DND-41 (cell line): ENCODE measurements at places on chromosomes 6 and 20.

- no peak for DNase-seq
These were observed 83.9 kb upstream of the LGSN start for GRCh38 chr6:63403725-63404124.

DNA sequence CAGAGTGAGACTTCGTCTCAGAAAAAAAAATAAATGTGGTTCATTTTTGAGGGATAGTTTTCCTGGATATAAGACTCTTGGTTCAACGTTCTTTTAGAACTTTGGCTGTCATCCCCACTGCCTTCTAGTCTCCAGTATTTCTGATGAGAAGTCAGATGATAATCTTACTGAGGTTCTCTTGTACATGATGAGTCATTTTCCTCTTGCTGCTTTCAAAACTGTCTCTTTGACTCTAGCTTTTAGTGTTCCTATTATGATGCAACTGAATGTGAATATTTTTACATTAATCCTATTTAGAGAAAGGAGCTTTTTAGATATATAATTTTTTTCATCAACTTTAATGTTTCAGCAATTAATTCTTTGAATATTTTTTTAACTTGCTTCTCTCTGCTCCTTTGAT, 46.0 kb upstream of the OR14J1 start:
- DNase-seq, result no peak

GRCh38 chr6:107064579-107065065, 36.6 kb downstream of the MTRES1 start:
- peak; percentile 77 for DNase-seq

GRCh38 chr6:100671740-100672139, 207.0 kb upstream of the SIM1 start:
- no peak for DNase-seq

DNA sequence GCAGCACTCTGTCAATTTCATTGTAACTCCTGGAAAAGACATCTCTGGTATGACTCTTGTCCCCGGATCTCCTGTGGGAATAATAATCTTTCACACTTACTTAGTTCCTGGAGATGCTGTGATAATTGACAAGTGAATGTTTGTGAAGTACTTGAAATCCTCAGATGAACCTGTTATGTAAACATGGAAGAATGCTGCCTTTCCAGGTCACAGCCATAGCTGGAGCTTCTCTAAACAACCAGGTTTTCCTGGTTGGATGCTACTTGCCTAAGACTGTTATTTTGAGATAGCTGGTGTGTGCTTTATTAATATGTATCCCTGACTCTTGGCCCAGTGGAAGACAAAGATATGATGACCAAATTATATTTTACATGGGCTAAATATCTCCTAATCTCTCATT, 228.6 kb downstream of the KCNQ5 start:
- no peak for DNase-seq

DNA sequence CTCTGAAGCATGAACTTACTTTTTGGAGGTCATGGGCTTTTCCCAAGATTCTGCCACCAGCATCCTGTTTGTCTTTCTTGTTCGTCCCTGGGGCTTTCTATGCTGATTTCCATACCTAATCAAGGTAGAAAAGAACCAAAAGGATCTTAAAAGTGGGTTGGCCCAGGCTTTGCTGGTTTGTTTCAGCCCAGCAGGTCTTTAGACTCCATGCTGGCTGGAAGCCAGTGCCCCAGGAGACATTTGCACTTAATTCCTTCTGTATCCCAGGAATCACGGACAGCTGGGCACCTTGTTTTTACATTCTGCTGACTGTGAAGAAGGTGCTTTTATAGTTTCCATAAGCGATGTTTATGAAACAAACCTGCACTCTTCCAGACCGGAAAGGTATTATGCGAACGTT, 195.9 kb downstream of the CDH4 start:
- no peak for DNase-seq

- DNase-seq, result no peak
These were observed 209.7 kb downstream of the SMOC2 start for GRCh38 chr6:168650671-168651111.

- DNase-seq, result no peak
These were observed 54.3 kb upstream of the STX16 start for GRCh38 chr20:58596750-58597248.

DNA sequence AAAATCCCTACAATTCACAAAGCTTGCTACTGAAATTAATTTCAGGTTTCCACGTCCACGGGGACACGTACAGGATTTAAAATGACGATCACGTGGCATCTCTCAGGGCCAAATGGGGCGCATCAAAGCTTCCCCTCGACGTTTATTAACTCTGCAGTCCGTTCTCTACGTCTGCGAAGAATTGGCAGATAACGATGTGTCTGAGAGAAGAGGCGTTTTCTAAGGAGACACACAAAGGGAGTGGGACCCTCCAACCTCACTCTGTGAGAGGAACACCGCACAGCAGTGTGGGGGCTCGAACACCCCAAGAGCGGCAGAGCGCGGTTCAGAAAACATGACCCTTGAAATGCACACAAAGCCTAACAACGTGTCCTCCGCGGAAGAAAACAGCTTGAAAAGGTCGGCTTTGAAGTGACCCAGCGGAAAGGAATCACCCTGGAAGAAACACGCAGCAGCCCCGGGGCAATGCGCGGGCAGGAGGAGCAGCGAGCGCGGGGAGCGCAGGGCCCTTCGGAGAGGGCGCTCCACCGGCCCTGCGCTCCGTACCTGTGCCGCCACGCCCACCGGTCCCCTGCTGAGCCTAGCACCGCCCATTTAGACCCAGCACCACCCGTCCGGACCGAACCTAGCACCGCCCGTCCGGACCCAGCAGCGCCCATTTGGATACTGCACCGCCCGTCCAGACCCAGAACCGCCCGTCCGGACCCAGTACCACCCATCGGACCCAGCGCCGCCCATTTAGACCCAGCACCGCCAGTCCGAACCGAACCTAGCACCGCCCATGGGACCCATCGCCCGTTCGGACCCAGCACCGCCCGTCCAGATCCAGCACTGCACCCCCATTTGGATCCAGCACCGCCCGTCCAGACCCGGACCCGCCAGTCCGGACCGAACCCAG, 1.1 kb upstream of the AFDN start:
- no peak for DNase-seq

- DNase-seq, result no peak
These were observed 105.9 kb upstream of the CARMIL1 start for GRCh38 chr6:25173246-25173645.

- no peak for DNase-seq
These were observed 78.7 kb downstream of the DLL1 start for GRCh38 chr6:170212051-170212756.

DNA sequence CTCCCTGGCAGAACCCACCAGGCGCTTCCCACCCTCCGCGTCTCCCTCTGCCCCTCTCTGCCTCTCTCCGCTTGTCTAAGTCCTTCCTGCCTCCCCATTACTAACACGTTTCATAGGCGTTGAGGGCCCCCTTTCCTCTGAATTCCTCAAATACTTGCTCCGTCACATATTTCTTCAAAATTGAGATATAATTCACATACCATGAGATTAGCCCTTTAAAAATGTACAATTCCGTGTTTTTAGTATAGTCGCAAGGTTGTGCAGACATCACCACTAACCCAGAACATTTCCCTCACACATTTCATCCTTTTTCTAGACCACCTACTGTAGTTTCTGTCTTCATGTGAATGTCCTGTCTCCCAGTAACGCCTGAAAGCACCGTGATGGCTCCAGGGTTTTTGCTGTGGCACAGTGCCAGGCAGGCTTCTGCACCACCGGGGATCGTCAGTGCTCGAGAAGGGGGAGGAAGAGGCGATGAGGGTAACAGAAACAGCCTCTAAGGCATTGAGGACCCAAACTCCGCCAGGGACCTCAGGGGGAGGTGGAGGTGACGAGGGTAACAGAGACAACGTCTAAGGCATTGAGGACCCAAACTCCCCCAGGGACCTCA, 141.9 kb upstream of the SNX9 start:
- DNase-seq, result no peak

- no peak for DNase-seq
These were observed 532.3 kb upstream of the MMS22L start for GRCh38 chr6:97815301-97815812.

DNA sequence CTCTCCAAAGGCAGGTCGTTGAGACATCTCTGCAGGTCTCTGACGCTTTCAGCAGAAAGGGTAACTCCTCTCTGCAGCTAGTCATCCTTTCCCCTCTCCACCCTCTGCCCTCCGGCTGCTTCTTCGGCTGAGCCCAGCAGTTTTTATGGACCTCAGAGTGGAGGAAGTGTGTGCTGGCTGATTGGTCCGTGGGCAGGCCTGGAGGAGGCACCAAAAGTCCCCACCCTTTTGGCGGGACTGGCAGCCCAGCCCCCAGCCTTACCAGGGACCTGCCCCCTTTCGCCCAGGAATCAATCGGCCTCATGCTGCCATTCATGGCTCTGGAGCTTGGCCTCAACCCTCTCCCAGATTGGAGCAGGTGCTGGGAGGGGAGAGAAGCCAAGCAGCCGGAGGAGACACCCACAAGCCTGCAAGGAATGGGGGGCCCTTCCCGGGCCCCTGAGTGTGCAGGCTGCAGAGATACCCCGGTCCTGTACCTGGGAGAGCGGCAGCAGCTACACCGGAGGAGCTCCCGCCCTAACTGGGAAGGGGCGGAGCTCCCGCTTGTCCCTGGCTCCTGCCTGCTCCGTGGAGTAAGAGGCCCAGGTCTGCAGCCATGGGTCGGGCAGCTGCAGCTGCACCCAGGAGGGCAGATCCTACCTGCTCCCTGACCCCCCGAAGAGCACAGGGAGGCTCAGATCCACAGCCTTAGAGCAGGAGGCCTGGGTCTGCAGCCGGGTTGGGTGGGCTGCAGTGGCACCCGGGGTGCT, 170.3 kb upstream of the SOX4 start:
- no peak for DNase-seq

GRCh38 chr6:17156112-17156921, 54.5 kb downstream of the STMND1 start:
- DNase-seq, result peak; percentile 47

DNA sequence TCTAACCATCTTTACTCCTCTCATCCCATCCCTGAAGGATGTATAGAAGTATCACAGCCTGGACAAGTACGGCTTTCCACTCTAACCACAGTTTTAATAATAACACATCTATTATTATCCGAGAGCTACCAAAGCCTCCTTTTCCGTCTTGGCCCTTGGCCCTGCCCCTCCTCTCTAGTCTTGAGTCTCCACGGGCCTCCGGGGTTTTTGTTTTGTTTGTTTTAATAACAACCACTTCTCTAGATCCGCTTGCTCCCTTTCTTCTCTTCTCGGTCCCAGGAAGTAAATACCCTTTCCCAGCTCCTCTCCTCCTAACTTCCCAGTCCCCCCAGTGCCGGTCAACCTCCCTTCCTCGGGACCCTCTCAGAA, 661 bp downstream of the LCA5 start:
- DNase-seq, result no peak

GRCh38 chr20:1858871-1859270, 36.3 kb upstream of the SIRPA start:
- DNase-seq, result no peak

- DNase-seq, result no peak
These were observed 76.5 kb downstream of the VEGFA start for GRCh38 chr6:43846556-43846955.

- DNase-seq, result peak; percentile 5
These were observed 3.5 kb downstream of the CST7 start for GRCh38 chr20:24952376-24953208.

GRCh38 chr20:45193331-45193730, 13.5 kb upstream of the SEMG1 start:
- no peak for DNase-seq

DNA sequence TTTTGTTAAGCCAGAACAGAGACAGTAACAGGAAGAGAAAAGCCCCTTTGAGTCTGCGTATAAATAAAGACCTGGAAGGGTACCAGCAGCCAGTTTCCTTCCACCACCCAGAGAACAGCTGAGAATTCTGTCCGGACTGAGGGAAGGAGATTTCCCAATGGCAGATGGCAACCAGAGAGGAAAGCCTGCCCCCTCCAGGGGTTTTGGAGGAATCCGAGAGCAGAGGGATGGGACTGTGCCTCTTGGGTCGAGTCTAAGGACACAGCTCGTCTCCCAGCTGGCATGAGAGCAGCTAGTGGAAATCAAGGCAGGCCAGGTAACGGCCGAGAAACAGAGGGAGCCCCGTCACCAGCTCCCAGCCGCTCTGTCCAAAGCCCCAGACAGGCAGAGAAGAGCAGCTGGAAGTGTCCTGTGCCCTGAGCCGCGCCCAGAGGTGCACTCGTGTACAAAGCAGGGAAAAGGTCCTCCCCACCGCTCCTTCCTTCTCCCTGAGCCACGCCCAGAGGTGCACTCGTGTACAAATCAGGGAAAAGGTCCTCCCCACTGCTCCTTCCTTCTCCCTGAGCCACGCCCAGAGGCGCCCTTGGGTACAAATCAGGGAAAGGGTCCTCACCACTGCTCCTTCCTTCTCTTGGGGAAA, 134.0 kb upstream of the SNX9 start:
- no peak for DNase-seq

- DNase-seq, result no peak
These were observed 518.9 kb upstream of the JARID2 start for GRCh38 chr6:14726816-14727493.

- DNase-seq, result no peak
These were observed 113.6 kb upstream of the MAN1A1 start for GRCh38 chr6:119463081-119463626.

- no peak for DNase-seq
These were observed 97.2 kb downstream of the SPTLC3 start for GRCh38 chr20:13105864-13106457.

GRCh38 chr6:346386-347030, 45.0 kb upstream of the IRF4 start:
- no peak for DNase-seq

DNA sequence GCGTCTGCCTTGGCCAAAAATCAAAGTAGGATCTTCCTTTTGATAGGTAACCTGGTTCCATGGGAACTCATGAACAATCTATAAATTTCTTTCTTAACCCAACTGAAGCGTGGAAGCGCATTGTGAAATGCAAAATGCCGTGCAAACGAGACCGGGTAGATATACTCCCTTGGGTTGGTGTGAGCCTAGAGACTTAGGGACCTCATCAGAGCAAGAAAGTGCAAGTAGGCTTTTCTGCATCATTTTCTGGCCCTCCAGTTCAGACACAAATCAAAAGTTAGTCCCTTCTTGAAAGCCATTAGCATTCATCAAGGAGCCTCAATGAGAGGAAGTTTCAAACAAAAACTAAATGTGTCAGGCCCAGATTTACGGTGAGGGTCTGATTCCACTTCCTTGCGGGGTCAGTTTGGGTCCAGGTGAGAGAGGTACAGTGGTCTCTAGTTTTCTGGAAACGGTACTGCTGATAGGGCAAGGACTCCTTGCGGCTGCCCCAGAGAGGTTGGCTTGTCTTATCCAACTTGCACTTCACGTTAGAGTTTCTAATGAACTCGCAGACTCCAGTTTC, 5.3 kb upstream of the ZNF184 start:
- DNase-seq, result no peak

DNA sequence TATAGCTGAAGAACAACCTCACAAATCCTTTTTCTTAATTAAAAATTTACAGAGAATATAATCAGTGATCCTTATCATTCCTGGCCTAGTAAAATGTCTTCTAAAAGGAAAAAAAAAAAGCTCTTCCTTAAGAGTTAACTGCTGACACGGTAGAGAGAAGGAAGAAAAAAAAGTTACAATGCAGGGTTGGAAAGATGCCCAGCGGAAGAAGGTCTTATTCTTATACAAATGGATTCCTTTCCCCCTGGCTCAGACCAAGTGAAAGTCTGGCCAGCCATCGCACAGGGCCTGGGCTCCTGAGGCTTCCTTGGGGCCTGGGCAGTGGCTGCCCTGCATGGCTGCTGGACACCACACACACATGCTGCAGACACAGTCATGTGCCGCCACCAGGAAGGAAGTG, 688.6 kb downstream of the TENT5A start:
- no peak for DNase-seq
